Neuronal stem cell (in vitro differentiated cells): ENCODE measurements at places on chromosomes 5 and 9.

DNA sequence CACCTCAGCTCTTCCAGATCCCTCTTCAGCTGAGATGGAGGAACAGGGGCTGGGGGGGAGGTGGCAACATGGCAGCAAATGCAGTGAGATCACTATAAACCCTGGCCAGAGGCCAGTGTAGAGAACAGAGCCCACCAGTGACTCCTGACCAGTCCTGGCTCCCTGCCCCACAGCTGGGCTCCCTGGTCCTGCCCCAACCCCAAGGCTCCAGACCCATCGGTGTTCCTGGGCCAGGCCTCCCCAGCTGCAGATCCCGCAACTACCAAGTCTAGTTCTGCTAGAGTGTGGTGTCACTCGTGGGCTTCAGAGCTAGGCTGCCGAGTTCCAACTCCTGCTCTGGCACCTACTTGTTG lies 16.8 kb downstream of the AKNA start:
- no peak for DNase-seq

DNA sequence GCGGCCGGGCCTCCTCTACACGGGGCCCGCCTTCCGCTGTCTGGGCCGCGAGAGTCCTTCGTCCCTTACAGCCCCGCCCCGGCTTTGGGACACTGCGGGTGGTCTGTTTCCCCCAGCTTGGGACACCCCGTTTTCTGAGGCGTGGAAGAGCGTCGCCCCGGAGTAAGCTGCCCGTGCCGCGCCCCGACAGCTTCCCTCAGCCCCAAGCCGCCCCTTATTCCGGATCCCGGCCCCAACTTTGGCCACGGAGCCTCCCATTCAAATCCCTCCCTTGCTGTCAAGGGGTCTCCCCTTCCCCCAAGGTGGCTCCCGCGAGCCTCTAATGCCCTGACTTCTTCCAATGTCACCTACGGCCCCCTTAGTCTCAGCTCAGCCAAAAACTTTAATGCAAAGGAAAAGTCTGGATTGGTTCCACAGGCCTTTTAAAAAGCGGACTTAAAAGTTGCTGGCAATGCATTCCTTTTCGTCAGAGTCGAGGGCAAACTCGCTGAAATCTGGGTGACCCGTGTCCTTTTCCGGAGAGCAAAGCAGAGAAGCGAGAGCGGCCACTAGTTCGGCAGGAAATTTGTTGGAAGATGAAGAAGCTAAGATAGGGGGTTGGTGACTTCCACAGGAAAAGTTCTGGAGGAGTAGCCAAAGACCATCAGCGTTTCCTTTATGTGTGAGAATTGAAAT lies 19.8 kb downstream of the EXOSC2 start:
- DNase-seq, result no peak

- no peak for DNase-seq
Observed at GRCh38 chr5:5387777-5388176, 34.7 kb upstream of the ICE1 start.

DNA sequence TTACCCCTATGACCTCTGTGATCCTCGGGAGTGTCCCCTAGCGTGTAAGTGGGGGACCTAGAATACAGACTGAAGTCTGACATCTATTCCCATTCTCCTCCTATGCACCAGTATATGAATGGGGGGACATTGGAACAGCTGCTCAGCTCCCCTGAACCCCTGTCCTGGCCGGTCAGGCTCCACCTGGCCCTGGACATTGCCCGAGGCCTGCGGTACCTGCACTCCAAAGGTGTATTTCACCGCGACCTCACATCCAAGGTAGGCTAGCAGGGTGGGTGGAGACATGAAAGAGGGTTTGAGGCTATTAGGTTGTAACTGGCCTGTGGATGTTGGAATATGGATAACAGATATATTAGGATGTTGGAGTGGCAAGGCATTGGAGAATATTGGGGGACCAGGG lies 1.7 kb downstream of the TESK1 start:
- DNase-seq, result no peak

GRCh38 chr9:127642082-127642740 lies 30.1 kb downstream of the STXBP1 start:
- DNase-seq, result no peak

- DNase-seq, result no peak
Observed at GRCh38 chr9:20048437-20048836, 259.6 kb upstream of the SLC24A2 start.

GRCh38 chr9:77807281-77807683 lies 159.2 kb upstream of the GNA14 start:
- no peak for DNase-seq
